T-helper 2 cell (primary cell): ENCODE measurements at places on chromosomes 6 and 20.

GRCh38 chr6:12138381-12138780, 126.3 kb downstream of the HIVEP1 start:
- peak; percentile 12 for DNase-seq

- no peak for DNase-seq
These were observed 167.3 kb downstream of the GRM4 start for GRCh38 chr6:33978412-33979150.

GRCh38 chr6:135323202-135323668, 142.1 kb downstream of the MYB start:
- DNase-seq: peak; percentile 94

- DNase-seq: no peak
These were observed 113.2 kb downstream of the CD164 start for GRCh38 chr6:109269057-109269456.

- DNase-seq: no peak
These were observed 57.5 kb downstream of the BFSP1 start for GRCh38 chr20:17473659-17474058.

DNA sequence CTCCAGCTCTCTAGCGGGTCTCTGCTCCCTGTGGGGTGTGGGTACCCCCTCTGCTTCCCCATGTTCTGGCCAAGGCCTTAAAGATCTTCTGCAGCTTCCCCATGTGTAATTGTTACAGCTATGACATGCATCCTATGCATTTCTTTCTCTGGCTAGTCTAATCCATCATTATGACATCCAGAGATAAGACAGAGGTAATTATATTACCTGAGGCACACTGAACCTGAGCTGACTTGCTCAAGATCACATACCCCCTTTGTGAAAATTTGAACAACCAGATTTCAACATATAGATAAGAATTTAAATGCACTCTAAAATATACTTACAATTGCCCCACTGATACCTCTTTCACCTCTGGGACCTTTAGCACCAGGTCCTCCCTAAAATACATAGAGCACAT, 102.4 kb downstream of the COL12A1 start:
- no peak for DNase-seq

GRCh38 chr6:81997090-81997926, 244.8 kb upstream of the TENT5A start:
- peak; percentile 25 for DNase-seq

GRCh38 chr20:14832630-14833029, 495.2 kb upstream of the FLRT3 start:
- no peak for DNase-seq

DNA sequence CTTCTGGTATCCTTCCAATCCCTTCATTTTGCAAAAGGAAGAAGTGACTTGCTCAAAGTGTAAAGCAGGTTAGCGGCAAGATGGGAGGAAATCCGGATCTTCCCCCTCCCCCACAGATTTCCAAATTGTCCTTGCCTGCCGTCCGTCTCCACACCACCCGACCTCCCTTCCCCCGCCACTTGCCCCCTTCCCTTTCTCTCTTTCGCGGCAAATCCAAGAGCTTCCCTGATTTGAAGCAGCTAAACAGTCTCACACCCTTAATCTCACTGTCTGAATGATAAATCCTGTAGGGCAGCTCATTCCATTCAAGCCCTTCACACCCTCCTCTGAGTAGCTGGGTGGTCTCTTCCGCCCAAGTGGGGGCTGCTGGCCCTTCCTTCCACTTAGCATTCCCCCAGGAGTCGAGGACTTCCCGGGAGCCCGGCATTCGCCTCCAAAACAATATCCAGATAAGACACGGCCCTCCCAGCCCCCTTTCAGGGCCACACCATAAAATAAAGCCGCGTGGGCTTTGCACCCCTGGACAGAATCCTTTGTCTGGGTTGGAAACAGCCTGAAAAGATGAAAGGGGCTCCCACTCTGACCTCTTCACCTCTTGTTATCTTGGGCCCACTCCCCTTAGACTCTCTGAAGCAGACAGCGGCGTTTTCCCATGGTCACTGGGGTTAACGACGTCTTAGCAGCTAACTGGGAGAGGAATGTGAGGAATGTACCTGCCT, 44.0 kb upstream of the PIM1 start:
- DNase-seq: no peak

DNA sequence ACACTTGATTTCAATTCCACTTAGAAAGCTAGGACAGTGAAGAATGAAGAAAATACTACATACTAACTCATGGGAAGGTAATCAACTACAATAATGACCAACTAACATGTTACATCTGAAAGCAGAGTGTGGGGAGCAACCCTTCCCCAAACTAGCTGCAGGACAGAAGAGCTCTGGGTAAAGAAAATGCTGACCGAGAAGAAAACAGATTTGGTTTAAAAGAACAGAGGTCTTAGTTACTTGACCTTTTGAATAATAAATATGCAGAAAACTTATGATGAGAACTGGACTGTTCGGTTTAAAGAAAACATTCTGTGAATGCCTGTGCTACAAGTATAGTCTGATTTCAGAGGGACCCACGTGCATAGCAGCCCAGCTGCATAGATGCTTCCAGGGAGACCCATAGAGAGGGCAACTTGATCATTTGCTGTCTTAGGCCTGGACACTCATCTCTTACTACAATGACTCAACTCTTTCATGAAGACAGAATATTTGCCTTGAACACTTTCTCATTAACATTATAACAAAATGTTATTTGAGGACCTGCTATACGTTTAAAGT, 53.5 kb downstream of the RALGAPA2 start:
- DNase-seq: no peak

- DNase-seq: no peak
These were observed 6.4 kb downstream of the ZUP1 start for GRCh38 chr6:116662202-116662601.

- DNase-seq: no peak
These were observed 13.8 kb downstream of the BRD2 start for GRCh38 chr6:32982084-32982701.

- DNase-seq: no peak
These were observed 113.6 kb downstream of the ARID1B start for GRCh38 chr6:156890627-156891314.

- DNase-seq: no peak
These were observed 21.9 kb downstream of the CD40 start for GRCh38 chr20:46139908-46140482.

- DNase-seq: no peak
These were observed 101.5 kb downstream of the RPP40 start for GRCh38 chr6:4902363-4902762.

- DNase-seq: no peak
These were observed 34.3 kb upstream of the ENPP5 start for GRCh38 chr6:46204880-46205650.

DNA sequence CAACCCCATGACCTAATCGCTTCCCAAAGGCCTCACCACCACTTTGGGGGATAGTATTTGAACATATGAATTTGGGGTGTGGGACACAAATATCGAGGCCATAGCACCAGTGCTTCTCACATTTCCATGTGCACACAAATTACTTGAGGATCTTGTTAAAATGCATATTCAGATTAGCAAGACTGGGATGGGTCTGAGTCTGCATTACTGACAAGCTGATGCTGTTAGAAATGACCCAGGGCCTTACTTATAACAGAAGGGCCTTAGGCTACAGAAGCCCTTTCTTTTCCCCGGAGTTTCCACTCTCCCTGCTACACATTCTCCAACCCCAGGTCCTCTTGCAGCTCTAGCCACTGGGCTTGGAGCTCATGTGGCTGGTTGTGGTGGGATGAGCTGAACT, 141.5 kb upstream of the LRFN2 start:
- DNase-seq: no peak

GRCh38 chr20:8428988-8429387, 296.9 kb downstream of the PLCB1 start:
- DNase-seq: no peak

- DNase-seq: peak; percentile 44
These were observed 60.0 kb upstream of the EZR start for GRCh38 chr6:158879180-158879579.

DNA sequence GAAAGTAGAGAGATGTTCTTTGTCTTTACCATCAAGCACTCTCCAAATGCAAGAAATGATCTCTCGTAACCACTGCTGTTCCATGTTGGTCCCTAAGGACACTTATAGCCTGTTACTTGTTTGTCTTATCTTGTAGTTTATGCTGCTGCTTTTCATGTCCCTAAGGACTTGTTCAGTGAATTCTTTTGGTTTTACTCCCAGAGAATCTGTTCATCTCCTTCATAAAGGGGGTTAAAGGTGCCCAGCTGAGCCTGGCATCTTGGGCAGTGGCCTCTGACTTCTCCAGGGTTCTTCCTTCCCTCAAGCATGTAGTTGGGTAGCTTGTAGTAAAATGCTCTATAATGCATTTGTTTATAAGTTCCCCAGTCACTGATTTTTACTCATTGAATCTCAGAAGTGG, 864 bp upstream of the PKIG start:
- no peak for DNase-seq

DNA sequence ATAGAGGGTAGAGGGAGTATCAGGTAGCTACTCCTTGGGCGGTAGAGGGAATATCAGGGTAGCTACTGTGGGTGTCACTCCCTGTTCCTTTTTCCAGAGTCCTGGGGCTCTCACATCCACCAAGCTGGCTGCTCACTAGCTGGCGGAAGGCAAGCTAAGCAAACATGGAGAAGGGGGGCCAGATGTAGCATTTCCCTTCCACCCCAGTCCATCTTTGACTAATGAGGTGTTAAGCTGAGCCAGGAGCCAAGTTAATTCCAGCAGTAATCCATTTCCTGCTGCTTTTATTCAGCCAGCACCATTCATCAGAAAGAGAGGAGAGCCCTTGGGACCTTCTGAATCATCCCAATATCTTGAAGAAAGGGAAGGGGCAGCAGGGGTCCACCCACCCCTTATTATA, 330.0 kb downstream of the ZFAND3 start:
- DNase-seq: no peak

- no peak for DNase-seq
These were observed at the start of gene FOXC1 for GRCh38 chr6:1609648-1610496. FOXC1 (plus strand) TSS chr6:1609915; CDS start chr6:1610446, 531 bp downstream.

DNA sequence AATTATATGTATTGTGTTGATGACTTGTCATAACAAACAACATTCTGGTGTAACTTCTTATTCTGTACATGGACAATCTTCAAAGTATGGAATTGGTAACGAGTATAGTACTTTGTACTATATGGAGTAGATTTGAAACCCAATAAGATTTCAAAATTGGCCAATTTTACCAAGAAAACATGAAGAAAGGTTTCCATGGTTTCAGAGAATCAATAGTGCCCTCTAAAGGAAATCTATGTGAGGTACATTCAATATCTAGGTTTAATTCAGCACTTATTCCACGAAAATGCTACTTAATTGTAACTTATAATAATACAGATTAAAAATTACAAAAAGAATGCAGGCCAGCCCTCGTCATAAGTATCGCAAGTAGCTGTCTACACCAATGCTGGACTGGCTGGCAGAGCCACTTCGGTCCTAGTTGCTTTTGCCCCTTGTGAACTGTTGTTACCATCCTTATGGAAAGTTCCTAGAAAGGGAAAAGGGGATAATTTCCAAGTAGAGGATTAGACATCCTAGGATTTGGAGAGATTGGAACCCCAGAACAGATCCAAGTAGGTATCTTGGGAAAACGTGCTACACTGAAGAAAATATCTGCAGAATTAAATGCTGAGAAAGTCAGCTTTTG, 70.9 kb downstream of the LCA5 start:
- no peak for DNase-seq

GRCh38 chr6:39196673-39197091, 32.6 kb downstream of the KCNK5 start:
- no peak for DNase-seq

- no peak for DNase-seq
These were observed 86.7 kb upstream of the THBS2 start for GRCh38 chr6:169340395-169340794.

DNA sequence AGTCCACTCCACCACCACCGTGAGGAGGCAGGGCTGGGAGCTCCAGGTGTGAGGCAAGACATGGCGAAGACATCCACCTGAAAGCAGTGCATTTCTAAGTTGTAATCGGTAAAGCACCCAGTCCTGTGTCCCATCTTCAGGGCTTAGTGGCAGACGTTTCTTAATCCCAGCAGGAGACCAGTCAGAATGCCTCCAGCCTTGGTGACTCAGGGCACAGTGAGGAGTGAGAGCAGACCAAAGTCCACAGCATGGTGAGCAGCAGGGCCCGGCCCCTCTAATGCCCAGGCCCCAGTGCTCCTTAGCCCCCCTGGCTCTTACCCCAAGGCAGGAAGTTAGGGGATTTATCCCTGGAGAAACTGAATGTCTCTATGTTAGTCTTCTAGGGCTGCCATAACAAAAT, 183.9 kb downstream of the SYNDIG1 start:
- no peak for DNase-seq
